ENCODE measurements at places on chromosomes 6 and 20. TPM values are rescaled to one million over a fixed set of nuclear protein-coding genes. Genes with fewer than 3 reads are reported as not detected.
A peak's percentile ranks its signal among the peaks of the same experiment; 100 is the strongest.

Gene SLC35B2
- 71.8 TPM for total RNA-seq

Gene FNDC11
- total RNA-seq, result 9.3 TPM

GRCh38 chr6:10558565-10558964, 37.4 kb downstream of the GCNT2 start:
- peak overlapping the region; percentile 87 for H3K27ac ChIP-seq
- no peaks in the 10 kb centered on the region for H3K36me3 ChIP-seq
- H3K27me3 ChIP-seq, result peaks cover 11% of the 10 kb centered on the region
- peaks cover 55% of the 10 kb centered on the region for H3K4me1 ChIP-seq

- peaks cover 20% of the 10 kb centered on the region for H3K4me1 ChIP-seq
- H3K27ac ChIP-seq, result peak overlapping the region; percentile 31
- H3K27me3 ChIP-seq, result peaks cover 3% of the 10 kb centered on the region
Measured at GRCh38 chr6:111952274-111952673, 79.0 kb upstream of the FYN start.

- no peak overlapping the region for H3K27ac ChIP-seq
- no peak for DNase-seq
- no peak overlapping the region for H3K4me3 ChIP-seq
- H3K27me3 ChIP-seq, result no peaks in the 10 kb centered on the region
- no peaks in the 10 kb centered on the region for H3K36me3 ChIP-seq
- no peaks in the 10 kb centered on the region for H3K4me1 ChIP-seq
Measured at GRCh38 chr20:2890742-2891141, 17.5 kb downstream of the PTPRA start.

DNA sequence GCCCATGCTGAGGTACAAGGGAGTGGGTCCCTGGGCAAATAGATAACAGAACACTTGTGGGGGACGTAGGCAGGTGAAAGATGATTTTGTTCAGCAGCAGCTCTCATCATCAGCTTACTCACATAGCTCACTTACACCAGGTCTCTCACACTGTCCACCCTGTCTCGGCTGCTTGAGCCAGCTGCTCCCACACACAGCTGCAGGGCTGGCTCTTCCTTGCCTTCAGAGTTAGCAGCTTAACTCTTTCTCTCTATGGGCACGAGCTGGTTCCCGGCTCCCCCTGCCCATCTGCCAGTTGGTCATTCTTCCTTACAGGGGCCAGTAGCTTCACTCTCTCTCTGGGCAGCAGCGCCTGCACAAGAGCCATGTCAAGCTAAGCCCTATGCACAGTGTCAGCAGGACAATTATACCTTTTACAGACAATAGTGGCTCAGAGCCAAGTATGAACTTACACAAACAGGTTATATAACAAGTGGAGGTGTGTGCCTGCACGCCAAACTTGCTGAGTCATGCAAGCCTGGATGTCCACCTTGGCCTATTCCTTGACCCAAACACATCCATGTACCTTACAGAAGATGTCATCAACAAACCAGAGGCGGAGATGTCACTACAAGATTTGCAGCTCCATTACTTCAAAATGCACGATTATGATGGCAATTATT, 18.7 kb downstream of the ZNF391 start:
- H3K36me3 ChIP-seq, result peaks cover 24% of the 10 kb centered on the region
- H3K27me3 ChIP-seq, result no peaks in the 10 kb centered on the region
- no peak overlapping the region for H3K4me3 ChIP-seq
- H3K4me1 ChIP-seq, result no peaks in the 10 kb centered on the region
- no peak overlapping the region for H3K27ac ChIP-seq
- no peak for DNase-seq
